Stimulated activated CD4-positive, alpha-beta T cell treated with anti-CD3 and anti-CD28 coated beads, Interleukin-1b, Interleukin-23, amount 100 ng/mL, for 1 hour (primary cell): ENCODE measurements at places on chromosomes 7 and 10.

GRCh38 chr10:80713398-80713928 is 175.8 kb downstream of the SH2D4B start:
- no peak for DNase-seq

- no peak for DNase-seq
These were observed 12.5 kb downstream of the RNF133 start for GRCh38 chr7:122686360-122686878.

GRCh38 chr10:129851941-129852640 is 112.0 kb downstream of the EBF3 start:
- no peak for DNase-seq

- no peak for DNase-seq
These were observed 9.1 kb upstream of the DENND2A start for GRCh38 chr7:140649556-140650205.

- DNase-seq: no peak
These were observed 55.2 kb upstream of the DKK1 start for GRCh38 chr10:52258799-52259425.

DNA sequence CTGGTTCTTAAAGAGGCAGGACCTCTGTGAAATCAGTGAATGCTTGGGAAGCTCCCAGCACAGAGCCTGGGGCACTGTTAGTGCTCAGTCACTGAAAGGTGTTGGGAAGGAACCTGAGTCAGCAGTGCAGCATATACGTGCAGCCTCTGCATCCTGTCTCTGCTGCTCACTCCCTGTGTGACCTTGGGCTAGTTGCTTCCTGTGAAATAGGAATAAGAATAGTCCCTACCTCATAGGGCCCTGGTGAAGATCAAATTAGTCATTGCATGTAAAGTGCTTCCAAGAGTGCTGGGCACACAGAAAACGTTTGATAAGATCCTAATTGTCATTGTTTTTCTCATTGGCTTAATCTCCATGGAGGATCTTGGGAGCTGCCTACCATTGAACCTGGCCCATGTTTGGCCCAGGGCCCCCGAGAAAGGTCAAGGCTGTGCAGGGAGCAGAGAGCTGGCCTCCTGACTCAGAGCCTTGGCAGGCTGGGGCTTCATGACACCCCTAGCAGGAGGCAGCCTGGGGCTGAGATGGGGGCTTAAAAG is 73.3 kb upstream of the COL13A1 start:
- no peak for DNase-seq

- DNase-seq: no peak
These were observed 260.5 kb upstream of the AOAH start for GRCh38 chr7:36984710-36985312.

DNA sequence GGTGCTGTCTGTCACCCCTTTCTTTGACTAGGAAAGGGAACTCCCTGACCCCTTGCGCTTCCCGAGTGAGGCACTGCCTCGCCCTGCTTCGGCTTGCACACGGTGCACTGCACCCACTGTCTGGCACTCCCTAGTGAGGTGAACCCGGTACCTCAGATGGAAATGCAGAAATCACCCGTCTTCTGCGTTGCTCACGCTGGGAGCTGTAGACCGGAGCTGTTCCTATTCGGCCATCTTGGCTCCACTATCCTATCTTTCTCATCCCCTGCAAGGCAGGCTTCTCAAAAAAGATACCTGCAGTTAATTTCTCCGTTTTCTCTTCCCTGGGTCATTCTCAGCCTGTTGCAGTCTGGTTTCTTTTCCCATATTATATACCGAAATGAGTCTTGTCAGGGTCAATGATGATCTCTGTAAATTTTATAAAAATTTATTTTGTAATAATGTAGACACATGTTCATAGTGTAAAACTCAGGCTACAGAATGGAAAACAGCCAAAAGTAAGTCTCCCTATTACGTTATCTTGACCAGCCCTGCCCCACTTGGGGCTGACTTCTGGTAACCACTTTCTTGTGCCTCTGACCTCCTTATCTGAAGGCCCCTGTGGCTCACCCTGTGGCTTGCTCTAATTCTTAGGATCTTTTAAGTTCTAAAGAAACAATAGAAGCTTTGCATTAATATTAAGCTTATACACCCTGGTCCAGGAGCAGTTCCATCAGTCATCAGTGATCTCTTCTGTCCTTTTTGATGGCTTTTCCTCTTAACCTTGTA is 20.7 kb downstream of the BLVRA start:
- no peak for DNase-seq

- DNase-seq: no peak
These were observed 44.9 kb upstream of the CNPY1 start for GRCh38 chr7:155591055-155591775.

DNA sequence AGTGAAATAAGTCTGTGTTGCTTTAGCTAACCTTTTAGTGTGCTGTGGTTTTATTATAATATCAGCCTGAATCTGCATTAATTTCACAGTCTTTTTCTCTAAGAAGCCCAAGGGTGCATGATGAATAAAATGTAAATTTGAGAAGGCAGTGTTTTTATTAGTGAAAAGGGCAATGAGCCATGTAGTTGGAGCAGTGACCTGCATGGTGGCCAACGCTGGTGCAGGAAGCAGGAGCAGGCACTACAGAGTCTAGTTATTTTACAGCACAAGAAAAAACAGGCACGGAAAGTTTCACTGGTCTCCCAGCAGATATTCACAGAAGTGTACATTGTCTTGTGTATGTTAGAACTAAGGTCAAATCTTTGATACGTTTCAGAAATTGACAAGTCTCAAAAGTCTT is 247.8 kb downstream of the CELF2 start:
- no peak for DNase-seq

GRCh38 chr7:135238112-135238744 is 4.6 kb downstream of the STRA8 start:
- no peak for DNase-seq

DNA sequence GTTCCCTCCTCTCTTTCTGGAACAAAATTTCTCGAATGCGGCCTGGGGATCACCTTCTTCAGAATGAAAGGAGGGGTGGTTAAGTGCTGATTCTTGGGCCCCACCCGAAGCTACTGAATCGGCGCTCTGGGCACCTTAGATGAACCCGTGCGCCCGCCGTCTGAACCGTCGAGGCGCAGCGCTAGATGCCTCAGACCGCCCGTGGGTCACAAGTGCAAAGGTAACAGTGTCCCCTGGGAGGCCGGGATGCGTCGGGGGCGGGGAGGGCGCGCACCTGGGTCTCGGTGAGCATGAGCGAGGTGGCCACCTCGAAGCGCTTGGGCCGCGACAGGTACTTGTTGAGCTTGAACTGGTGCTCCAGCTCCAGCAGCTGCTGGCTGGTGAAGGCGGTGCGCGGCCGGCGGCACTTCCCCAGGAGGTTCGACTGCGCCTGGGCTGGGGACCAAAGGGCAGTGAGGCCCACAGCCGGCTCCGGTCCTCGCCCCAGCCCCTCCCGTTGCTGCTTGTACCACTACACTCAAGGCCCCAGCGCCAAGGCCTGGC is 4.2 kb downstream of the MNX1 start:
- no peak for DNase-seq

GRCh38 chr10:127974911-127975310 is 68.0 kb downstream of the PTPRE start:
- DNase-seq: no peak
